IMR-90 (cell line): ENCODE measurements at places on chromosomes 7 and 10. TPM values are rescaled to one million over a fixed set of nuclear protein-coding genes. Genes with fewer than 3 reads are reported as not detected.
A peak's percentile ranks its signal among the peaks of the same experiment; 100 is the strongest.

- DNase-seq: no peak
Observed at GRCh38 chr10:70510904-70511303, 32.3 kb downstream of the PALD1 start.

GRCh38 chr10:43264965-43265798 is 1.7 kb downstream of the RASGEF1A start:
- no peak for DNase-seq

- peak; percentile 89 for DNase-seq
Observed at GRCh38 chr10:86795353-86795752, 38.9 kb downstream of the BMPR1A start.

- peak; percentile 60 for DNase-seq
Observed at GRCh38 chr7:87234949-87235348, 15.4 kb upstream of the TMEM243 start.

GRCh38 chr7:131108212-131108940 is 219.3 kb upstream of the MKLN1 start:
- peak; percentile 21 for DNase-seq

- DNase-seq: peak; percentile 70
Observed at GRCh38 chr7:42262964-42263363, 26.0 kb upstream of the GLI3 start.

RPEL1 gene
- 0.07 and 0.26 TPM in 2 replicates for polyA plus RNA-seq

DNA sequence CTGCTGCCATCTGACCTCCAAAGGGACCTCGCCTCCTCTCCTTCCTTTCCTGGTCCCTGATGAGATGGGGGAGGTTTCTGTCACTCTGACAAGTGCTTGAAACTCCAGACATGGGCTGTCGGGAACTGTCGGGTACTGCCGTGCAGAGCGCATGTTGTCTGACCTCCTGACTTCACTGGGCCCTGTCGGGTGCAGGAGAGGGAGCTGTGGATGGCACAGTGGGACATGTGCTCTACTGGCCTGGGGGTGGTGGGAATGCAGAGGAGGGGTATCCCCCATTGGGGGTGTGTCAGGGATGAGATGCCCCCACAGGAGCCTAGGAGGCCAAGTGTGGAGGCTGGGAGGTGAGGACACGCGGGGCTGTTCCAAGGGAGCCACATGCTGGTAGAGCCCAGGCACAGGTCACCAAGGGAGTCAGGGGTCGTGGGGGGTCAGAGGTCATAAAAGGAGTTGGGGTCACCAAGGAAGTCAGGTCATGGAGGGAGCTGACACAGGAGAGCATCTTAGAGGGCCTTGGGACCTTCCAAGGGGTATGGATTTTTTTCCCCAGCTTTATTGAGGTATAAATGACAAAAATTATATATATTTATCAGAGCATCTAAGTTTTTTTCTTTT is 30.9 kb downstream of the TMEM120A start:
- DNase-seq: no peak

GRCh38 chr10:98925651-98926050 is 310.0 kb downstream of the HPSE2 start:
- no peak for DNase-seq
